ENCODE measurements at places on chromosomes 3 and 15.

DNA sequence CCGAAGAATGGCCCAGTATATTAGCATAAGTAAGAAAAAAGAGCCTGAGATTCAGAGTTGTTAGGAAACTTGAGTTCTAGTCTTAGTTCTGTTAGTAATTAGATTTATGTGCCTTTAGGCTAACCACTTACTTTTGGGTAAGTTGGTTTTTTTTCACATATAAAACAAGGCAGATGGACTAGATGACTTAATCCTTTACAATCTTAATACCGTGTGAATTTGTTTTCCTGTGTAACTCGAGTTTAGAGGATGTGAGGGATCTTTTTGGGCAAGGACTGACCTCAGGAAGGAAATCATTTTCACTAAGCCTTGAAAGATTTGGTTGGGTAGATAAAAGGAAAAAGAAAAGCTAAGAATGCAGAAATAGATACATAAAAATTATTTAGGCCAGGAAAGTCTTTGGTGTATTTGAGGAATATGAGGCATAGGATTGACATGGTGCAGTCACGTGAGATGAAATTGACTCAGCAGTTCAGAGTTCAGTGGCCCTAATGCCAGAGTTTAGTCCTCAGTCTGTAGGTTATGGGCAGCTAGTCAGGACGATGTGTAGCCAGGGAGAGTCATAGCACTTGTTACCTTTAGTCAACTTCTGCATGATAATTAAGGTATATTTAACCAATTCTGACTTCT lies 34.6 kb downstream of the PAK2 start:
- peak; percentile 49 for DNase-seq

DNA sequence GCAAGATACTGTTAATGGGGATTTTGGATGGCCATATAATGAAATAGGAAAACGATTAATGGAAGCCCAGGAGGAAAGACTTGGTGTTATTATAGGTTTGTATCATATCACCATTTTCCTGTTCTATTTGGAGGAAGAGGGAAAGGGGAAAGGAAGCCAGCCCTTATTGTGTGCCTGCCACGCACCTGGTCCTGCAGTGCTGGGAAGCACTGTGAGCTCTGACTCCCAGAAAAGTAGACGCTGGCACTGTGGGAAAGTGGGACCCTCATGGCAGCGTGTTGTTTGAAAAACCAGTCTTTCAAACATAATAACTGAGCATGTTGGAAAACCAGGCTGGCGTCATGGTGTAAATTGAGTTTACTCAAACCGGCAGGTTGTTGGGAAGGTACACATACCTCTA lies 22.0 kb downstream of the CGNL1 start:
- DNase-seq: no peak

DNA sequence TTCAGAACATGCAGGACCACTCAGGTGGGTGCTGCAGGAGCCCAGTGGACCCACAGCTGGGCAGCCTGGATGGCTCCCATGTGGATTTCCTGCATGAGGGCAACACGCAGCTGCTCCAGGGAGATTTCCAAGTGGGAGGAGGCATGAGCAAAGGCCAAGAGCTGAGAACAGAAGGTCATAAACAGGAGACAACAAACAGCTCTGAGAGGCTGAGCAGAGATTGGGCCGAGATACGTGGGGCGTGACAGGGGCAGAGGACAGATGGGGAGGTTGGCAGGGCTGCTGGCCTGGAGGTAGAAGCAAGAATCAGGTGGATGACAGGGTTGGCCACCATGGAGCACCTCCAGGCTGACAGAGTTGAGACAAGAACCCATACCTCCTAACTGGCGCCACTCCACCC lies 2.9 kb downstream of the PHGR1 start:
- no peak for DNase-seq

DNA sequence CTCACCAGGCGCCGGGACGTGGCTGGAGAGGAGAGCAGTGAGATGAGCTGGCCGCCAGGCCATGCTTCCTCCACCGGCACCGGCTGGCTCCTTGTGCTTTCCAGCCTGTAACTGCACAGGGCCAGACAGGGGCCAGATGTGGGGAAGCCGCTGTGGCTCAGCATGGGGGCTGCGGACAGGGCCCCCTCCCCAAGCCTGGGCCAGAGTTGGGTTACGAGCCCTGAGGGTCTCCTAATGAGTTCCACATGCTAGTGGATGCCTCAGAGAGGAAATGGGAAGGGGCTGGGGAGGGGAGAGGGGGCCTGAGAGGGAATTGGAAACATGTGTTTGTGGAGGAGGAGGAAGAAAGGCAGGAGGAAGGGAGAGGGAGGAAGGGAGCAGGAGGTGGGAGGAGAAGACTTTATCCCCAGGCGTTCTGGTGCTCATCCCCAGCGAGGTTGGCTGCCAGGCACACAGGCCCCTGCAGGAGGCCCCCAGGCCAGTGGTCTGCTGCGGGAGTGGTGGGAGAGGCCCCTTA lies 11.7 kb upstream of the DUSP7 start:
- peak; percentile 19 for DNase-seq

- DNase-seq: no peak
Observed at GRCh38 chr3:137150825-137151224, 193.0 kb downstream of the IL20RB start.

DNA sequence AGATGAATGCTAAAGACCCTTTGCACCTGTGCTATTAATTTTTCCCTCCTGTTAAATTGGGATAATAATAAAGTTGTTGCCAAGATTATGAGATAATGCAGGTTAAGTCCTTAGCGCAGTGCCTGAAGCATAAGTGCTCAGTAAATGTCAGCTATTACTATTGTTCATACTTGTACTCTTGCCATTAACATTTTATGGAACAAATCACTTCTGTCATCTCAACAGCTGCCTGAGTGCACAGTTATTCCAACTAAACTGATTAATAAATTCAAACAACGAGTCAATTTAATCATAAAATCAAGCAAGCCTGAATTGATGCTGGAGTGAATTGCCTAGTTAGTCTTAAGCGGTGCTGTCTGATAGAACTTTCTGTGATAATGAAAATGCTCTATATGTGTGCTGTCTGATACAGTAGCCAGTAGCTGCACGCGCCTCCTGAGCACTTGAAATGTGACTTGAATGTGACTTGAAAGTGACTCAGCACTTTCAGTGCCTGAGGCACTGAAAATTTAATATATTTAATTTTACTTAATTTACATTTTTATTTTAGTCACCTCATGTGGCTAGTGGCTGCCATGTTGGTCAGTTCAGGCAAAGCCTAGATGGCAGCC lies 198.7 kb upstream of the PFN2 start:
- no peak for DNase-seq

- no peak for DNase-seq
Observed at GRCh38 chr15:71809346-71809745, 1.0 kb upstream of the NR2E3 start.

DNA sequence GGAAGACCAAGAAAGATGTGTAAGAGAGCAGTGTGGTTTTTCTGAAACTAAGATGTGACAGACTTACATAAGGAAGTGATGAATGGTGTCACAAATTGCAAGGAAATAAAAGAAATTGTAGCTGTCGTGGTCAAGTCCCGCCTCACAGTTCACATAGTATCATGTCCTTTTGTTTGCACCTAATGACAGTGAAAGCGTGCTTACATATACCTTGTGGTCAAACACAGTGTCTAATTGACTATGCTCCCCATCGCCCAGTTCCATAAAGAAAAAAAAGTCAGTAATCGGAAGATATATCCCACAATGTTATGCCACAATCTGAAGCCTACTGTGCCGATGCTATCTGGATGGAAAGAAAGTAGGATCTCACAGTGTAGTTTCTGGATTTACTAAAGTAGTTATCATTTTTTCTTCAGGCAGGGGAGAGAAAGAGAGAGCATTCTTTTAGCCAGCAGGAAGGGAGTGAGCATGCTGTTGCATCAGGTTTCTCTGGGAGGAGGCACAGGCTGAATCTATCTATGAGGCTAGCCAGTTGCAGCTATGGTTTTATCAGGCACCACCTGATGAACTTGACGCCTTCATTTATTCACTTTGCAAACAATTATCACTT lies 9.8 kb upstream of the PLSCR1 start:
- no peak for DNase-seq

GRCh38 chr15:31523027-31523654 lies 196.5 kb downstream of the KLF13 start:
- no peak for DNase-seq

DNA sequence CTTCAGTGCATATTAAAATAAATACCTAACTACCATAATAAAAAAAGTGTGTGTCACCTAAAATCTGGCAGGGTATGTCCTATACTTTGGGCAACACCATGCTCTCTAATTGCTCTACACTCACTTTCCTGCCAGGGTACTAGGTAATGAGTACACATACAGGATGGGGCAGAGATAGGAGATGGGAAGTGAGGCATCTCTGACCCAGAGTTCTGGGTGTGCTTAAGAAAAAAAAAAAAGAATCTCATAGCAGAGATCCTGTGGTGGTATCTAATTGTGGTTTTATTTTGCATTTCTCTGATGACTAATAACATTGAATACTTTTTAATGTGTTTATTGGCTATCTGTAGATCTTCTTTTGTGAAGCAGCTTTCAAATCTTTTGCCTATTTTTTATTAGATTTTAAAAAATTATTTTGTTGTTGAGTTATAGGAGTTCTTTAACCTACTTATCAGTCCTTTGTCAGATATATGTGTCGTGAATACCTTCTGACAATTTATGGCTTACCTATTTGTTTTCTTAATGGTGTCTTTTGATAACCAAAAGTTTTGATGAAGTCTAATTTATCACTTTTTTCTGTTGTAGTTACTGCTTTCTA lies 48.0 kb downstream of the EEFSEC start:
- no peak for DNase-seq

DNA sequence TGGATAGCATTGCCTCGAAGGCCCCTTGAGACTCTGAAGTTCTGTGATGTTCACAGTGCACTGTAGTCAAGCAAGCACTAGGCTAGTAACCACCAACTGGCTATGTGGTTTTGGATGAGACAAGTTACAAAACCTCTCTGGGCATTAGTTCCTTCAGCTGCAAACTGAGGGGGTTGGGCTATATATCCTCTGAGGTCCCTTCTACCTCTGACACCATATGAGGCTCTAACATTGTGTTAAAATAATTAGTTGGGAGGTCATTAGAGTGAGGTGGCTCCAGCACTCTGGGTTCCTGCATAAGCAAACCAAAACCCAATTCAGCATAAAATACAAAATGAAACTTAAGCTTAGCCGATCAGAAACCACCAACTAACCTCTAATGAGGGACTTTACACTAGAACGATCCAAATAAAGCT lies 209.5 kb upstream of the LRRN1 start:
- DNase-seq: no peak

DNA sequence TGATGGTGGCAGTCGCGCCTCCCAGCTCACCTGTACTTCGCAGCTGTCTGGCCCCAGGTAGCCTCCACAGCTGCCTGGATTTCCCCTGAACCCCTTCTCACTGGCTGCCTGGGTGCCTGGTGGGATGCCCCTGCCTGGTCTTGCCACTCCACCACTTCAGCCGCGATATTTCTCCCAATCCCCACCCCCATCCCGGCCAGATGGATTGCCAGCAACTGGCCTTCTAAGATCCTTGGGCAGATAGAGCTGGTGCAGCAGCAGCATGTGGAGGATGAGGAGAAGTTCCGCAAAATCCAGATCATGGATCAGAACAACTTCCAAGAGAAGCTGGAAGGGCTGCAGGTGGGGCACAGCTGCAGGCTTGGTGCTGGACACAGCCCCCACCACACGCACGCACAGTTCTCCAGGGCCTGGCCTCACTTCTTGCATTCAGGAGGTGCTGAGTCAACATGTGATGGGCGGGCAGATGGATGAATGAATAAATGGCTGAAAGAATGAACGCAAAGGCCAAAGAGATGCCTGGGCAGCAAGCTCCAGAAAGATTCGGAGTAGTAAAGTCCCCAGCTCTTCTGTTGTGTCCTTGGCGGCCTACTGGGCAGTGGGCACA lies 35.7 kb downstream of the DNAH1 start:
- no peak for DNase-seq

DNA sequence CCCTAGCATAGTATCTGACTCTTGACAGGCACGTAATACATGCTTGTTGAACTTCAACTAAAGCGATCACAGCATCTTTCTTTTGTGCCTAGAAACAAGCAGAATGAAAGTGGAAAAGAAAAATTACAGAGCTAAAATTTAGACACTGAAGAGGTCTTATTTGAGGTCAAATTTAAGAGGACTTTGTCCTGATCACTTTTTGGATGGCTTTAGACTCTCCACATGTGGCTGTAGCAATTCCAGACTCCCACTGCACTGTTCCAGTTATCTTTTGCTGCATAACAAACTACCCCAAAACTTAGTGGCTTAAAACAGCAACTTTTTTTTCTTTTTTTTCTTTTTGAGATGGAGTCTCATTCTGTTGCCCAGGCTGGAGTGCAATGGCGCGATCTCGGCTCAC lies 23.5 kb downstream of the DPH3 start:
- DNase-seq: no peak

DNA sequence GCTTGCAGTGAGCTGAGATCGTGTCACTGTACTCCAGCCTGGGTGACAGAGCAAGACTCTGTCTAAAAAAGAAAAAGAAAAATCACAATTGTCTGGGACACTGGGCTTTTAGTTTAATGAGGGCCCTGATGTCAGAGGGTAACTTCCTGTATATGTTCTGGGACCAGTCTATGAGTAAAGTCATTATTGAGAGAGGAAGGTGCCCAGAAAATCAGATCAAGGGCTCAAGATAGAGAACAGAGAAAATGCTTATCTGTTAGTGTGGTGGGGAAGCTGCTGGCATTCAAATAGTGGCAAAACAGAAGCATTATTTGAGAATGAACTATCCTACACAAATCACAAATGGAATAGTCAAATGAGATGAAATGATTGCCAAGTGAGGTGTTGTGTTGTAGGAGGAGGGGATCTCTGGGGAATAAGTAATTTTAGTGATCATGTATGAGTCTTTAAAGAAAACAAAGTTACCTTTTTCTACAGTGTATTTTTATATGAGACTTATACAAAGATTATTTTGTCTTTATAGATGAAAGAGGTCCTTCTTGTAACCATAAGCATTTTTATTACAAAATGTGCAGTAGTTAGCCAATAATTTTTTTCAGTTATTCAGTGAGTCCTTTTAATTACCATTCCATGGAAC lies 13.4 kb downstream of the ARIH2 start:
- DNase-seq: peak; percentile 21

DNA sequence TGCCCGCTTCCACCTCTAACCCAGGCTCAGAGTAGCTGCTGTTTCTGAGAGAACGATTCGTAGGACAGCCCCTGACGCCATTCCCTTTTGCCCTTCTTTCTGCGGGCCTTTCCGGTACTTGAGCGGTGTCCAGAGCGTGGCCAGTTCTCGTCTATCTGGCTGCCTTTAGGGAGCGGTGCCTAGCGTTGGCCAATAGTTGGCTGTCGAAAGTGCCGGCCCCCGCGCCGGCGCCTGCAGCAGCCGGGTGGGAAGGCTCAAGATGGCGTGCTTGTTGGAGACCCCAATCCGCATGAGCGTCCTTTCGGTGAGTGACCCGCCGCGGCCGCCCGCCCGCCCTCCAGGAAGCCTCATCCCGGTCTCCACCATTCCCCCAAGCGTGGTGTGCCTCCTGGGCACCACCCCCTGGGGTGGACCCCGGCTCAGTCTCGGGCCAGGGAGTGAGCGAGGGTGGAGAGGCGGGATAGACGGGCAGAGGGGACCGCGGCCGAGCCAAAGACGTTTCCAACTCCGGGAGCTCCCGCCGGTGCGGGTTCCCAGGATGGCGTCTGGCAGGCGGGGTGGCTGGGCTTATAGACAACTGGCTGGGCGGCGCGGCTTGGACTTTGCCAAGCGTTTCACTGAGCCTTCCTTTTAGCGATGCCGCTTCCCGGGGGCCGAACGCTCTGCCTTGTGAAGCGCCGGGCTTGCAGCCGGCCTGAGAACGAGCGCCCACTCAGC lies at the start of gene ARMC8:
Gene ARMC8, plus strand, starts transcription at position 6 of the 717 bp plus-strand sequence. Its CDS starts 254 bp downstream, at position 260.
- DNase-seq: no peak

Measured in KBM-7 (cell line).